ENCODE measurements at places on chromosomes 7 and 10. TPM values are rescaled to one million over a fixed set of nuclear protein-coding genes. Genes with fewer than 3 reads are reported as not detected.

The H2BK1 gene
- total RNA-seq: not detected

DNA sequence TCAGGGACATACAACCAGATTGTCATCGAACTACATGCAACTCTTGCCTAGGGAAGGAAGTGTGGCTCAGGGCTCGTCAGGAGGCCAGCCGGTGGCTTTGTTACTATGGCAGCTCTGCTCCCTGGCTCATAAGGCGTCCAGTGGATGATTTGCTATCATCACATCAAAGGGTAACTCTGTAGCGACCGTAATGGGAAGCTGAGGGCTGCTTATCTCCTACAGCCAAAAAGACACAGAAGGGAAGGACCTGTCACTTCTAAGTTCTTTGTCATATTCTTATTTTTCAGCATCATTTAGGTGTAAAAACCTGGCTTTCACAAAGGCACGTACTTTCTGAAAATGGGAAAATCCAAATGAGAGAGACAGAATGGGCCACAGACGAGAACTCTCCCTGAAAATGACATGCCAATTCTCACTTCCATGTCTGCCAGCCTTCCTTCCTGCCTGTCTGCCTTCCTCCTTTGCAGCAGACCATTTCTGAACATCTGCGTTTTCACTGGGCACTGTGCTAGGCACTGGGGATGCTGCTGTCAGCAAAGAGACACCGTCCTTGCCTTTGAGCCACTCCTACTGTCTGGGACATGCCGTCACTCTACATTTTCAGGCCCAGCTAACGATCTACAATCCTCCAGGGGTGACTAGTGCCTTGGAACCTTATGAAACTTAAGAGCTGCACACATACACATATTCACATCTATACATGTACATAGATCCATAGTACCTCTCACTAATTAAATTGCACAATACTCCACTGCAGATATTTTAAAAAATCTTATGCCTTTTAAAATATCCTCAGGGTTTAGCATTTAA is 26.9 kb downstream of the ENKUR start:
- no peak for DNase-seq

- DNase-seq: no peak
Measured at GRCh38 chr10:77252380-77253146, 385.0 kb downstream of the KCNMA1 start.

DNA sequence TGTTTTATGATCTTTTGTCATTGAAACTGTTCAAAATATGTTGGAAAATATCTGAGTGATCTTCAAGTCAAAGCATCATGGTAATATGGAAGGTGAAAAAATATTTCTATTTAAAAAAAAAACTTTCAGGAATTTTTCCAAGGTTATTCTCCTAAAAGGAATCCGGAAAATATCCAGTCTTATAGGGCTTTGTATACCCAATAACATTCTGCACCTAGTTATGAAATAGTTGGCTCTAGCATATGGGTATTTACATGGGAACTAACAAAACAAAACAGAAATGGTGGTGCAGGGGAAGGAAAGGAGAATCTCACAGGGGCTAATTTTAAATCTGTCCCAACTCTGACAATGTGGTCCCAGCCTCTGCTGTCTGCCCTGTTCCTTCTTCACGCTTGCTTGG is 167.1 kb upstream of the RHEB start:
- DNase-seq: no peak

DNA sequence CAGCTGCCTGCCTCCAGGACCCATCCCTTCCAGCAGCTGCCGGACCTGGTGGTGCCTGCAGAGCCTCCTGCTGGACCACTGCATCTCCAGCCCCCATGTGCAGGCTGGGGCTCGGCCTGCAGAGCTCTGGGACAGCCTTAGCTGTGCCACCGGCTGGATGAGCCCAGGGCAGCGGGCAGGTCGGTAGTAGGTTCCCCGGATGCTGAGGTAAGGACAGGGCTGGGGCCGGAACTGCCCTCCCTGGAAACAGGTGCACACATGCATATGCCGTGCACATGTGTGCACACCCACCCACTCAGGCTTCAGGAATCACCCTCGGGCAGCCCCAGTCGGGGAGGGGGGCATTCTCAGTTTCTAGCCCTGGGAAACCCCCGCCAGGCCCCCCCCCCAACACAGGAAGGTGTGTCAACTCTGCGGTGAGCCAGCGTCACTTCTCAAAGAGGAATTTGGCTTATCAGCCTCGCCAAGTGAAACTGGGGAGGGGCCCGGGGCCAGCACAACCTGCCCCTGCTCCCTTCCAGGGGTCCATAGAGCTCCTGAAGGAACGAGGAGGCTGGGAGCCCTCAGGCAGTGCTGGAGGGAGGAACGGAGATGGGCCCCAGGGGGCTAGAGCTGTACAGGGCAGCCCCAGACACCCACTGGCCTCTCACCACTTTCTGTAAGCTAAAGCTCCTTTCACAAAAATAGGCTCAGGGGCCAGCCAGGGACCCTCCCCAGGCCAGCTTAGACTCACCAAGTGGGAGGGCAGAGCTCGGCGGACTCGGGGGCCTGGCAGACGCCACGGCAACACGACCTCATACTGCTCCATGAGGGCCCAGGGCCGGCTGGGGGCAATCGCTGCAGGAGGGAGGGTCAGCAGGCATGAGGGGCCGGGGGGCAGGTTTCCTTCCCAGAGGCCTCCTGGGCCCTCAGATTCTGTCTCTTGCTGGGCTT is 1.7 kb downstream of the ADAM8 start:
- DNase-seq: no peak

- DNase-seq: no peak
Measured at GRCh38 chr10:113435881-113436280, 117.0 kb upstream of the HABP2 start.

DNA sequence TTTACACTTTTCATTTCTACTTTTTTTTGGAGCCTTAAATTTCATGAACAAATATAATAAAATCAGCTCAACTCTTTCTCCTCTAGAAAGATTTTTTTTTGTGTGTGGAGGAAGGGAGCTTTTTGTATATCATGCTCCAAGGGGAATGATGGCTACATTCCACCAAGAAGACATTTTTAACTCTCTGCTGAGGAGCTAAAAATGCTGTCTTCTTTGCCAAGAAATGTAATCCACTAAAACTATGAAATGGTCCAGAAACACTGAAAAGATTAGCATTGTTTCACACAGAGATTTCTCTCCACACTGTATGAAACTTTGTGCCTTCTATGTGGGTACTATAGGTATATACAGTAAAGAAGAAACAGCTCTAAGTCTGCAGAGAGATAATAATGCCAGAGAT is 74.1 kb upstream of the ANK3 start:
- no peak for DNase-seq

DNA sequence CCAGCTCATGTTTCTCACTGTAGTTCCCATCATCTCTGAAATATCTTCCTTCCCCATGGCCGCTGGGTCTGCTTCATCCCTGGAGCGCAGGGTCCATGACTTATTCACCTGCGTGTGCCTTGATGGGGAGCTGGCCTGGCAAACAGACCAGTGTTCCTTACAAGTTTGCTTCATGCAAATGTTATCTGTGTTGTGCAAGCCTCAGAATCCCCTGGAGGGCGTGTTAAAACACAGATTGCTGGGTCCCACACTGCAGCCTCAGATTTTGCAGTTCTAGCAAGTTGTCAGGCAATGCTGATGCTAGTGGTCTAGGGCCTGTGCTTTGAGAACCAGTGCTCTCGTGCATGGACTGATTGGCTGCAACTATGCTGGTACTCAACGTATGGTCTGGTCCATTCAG is 7.2 kb upstream of the DMBT1 start:
- DNase-seq: no peak

GRCh38 chr10:35447693-35448407 is 111.5 kb downstream of the CCNY start:
- no peak for DNase-seq

DNA sequence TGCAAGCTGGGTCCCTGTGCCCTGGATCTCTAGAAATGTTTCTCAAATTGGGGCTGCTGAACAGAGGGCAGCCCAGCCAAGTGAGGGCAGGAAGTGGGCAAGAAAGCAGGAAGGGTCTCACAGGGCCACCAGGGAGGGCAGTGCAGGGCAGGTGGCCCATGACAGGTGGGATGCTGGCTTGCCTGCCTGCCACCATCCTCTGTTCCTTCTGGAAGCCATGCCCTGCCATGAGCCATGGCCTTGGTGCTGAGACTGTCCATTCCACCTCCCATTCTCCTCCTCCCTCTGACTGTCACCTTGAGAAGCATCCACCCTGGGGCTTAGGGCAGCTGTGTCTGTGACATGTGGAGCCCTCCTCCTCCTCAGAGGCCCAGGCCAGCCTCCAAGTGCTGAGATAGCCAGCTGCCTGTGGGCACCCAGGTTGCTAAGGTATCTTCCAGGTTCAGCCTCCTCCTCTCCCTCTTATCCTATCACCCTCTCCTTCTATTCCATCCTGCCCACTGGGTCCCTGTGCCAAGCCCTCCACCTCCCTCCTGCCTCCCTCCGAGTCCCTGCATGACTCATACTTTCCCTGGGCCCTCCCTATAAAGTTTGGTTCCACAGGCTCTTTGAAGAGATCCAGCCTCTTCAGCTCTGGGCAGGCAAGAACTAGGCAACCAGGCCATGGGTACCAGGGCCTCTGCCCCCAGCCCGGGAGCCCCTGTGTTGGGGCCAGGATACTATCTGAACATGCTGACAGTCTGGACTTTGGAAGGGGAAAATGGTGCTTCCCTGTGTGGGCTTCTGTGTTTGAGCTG is 1.3 kb downstream of the VSIR start:
- DNase-seq: peak; percentile 78

DNA sequence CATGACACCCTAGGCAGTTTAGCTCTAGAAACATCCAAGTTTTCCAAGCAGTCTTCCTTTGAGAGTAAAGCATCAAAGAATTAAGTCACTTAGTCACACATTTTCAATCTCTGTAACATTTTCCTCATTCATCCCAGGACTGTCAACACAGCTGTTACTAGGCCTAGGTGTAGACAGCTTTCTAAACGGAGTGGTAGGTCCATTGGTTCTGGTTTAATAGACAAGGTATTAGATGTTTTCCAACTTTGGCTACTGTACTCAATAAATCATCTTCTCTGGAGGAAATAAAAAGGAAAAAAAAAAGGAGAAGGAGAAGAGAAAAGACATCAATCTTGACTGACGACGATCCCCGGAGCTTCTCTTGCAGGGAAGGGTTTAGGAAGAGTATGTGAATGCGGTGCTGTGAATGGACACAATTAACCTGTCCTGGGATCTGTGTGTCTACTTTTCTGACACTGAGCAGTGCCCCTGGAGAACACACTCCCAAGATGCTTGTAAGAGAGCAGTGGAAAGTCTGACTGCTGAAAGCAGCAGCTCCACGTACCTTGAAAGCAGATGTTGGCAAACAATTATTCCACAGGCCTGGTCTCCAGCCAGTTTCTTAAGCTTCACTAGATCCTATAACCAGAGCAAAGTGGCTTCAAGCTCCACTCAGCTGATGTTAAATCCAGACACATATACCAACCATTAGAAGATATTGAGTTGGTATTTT is 59.1 kb downstream of the CXCL12 start:
- no peak for DNase-seq

DNA sequence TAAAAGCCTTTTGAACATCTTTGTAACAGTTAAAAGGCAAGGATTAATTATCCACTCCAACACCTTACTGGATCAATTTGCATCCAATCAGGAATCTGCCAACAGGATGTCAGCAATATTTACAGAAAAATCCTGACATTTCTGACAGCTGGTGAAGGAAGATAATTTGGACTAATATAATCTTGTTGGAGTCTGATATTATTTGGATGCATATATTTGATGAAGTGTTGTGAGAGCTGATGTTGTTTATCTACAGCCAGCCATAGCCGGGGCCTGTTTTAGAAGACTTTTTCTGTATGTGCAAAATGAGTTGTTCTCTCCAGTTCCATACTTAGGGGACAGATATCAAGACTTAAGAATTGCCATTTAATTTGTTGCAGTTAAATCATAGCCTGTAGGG is 91.1 kb downstream of the GPR37 start:
- DNase-seq: no peak

GRCh38 chr7:2031451-2031845 is 201.3 kb downstream of the MAD1L1 start:
- DNase-seq: peak; percentile 63

DNA sequence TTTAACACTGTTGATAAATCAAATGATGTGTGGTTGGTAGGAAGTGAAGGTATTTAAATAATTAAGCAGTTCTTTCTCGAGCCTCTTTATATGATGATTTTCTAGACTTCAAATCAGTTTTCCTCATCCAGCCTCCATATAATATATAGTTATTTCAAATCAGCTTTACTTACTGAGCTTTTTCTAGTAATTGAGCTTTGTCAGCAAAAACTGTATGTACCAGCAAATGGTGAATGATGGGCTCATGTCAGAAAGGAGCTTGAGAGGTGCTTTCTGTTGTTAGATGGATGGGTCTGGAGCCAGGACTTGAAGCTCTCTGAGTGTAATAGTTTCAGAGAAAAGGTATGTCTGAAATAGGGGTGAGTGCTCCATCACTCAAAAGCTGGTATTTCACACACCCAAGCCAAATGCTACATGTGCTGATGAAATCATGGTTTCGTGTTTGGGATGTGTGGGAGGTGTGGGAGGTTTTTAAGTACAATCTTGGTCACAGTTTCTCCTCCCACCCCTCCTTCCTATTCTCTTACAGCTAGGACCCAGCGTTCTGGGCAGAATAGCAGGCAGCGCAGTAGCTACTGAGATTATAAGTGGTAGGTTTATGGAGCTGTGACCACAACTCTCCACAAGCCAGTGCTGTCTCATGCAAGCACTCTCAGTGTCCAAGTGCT is 55.8 kb downstream of the LRMDA start:
- DNase-seq: no peak

- DNase-seq: peak; percentile 78
Measured at GRCh38 chr10:122462533-122463465, 1.4 kb downstream of the HTRA1 start.

GRCh38 chr7:158876984-158877383 is 20.6 kb downstream of the DYNC2I1 start:
- no peak for DNase-seq

GRCh38 chr10:91495402-91495801 is 85.3 kb downstream of the HECTD2 start:
- DNase-seq: no peak

DNA sequence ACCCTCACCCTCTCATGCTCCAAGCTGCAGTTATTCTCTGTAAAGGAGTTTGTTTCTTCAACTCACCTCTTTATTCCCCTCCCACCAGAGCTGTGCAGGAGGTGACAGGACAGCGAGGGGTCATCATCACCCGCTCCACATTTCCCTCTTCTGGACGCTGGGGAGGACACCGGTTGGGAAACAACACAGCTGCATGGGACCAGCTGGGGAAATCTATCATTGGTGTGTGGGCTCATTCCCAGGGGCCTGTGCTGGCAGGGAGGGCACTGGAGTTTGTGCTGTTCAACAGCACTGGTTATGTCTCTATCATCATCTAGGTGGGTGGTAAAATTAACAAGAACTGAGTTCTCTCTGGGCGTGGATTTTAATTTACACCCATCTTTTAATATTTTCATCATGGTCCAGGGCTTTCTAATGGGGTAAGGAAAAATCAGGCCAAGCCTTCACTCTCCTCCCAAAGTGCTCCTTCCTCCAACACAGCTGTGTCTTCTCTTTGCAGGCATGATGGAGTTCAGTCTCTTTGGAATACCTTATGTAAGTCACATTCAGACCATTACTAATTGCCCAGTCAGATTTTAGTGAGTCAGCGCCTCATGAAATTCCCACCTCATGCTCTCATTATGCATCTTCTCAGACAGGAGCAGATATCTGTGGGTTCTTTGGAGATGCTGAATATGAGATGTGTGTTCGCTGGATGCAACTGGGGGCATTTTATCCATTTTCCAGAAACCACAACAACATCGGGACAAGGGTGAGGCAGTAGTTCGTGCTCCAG is 61.6 kb downstream of the PRSS58 start:
- no peak for DNase-seq

GRCh38 chr7:75638594-75639070 is 100.1 kb downstream of the HIP1 start:
- peak; percentile 73 for DNase-seq
